Epithelial cell of alveolus of lung (primary cell): ENCODE measurements at places on chromosomes 7 and 10. TPM values are rescaled to one million over a fixed set of nuclear protein-coding genes. Genes with fewer than 3 reads are reported as not detected.

ANXA8 gene
- 0.40 and 7.6 TPM in 2 replicates for total RNA-seq

PVRIG gene
- not detected in 2 replicates for total RNA-seq

SLC18A3 gene
- not detected in 2 replicates for total RNA-seq

PROSER2 gene
- 8.0 and 10.5 TPM in 2 replicates for total RNA-seq

IFIT1B gene
- under 0.01 TPM in 1 of 2 replicates, not detected in the other for total RNA-seq

GSTO2 gene
- 8.9 and 18.4 TPM in 2 replicates for total RNA-seq
